T follicular helper cell (primary cell): ENCODE measurements at places on chromosomes 4 and X.

- DNase-seq = no peak
Observed at GRCh38 chr4:143362349-143363046, 25.8 kb downstream of the GAB1 start.

- DNase-seq = no peak
Observed at GRCh38 chrX:153830640-153831428, 490 bp upstream of the PDZD4 start.

GRCh38 chr4:10129196-10130177, 12.9 kb upstream of the WDR1 start:
- no peak for DNase-seq

- no peak for DNase-seq
Observed at GRCh38 chr4:100517864-100518341, at the start of gene EMCN. EMCN (minus strand) TSS chr4:100518022; CDS start chr4:100517914, 108 bp downstream.
